SW 1271 (cell line): ENCODE measurements at places on chromosomes 2 and 18.
A peak's percentile ranks its signal among the peaks of the same experiment; 100 is the strongest.

DNA sequence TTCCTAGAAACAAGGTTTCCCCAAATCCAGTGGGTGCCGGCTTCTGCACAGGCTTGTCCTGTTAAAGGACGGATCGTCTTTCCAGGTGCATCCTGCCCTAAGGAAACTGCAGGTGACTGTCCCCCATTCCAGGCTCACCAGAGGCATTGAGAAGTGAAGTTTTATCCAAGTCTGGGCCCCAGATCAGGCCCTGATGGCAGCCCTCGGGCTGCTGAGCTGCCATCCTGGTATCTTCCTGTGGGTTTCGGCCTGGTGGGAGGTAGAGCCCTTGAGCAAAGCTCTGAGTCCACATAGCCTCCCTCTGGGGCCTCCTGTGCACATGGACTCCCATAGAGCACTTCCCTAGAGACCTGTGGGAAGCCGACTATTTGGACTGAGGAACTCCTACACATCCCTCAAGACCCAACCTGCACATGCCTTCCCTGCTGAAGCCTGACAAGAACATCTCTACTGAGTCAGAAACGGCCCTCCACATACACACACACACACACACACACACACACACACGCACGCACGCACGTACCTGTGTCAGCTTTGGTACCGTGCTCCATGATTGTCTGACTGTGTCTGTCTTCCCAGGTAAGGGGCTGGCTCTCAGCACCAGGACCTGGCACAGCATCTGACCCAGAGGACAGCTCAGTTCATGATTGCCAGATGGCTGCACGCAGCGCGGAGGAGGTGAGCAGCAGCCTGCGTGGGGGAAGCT lies 16.4 kb downstream of the TNS1 start:
- no peak for DNase-seq

GRCh38 chr2:63073994-63074393 lies 23.4 kb downstream of the OTX1 start:
- no peak for DNase-seq

DNA sequence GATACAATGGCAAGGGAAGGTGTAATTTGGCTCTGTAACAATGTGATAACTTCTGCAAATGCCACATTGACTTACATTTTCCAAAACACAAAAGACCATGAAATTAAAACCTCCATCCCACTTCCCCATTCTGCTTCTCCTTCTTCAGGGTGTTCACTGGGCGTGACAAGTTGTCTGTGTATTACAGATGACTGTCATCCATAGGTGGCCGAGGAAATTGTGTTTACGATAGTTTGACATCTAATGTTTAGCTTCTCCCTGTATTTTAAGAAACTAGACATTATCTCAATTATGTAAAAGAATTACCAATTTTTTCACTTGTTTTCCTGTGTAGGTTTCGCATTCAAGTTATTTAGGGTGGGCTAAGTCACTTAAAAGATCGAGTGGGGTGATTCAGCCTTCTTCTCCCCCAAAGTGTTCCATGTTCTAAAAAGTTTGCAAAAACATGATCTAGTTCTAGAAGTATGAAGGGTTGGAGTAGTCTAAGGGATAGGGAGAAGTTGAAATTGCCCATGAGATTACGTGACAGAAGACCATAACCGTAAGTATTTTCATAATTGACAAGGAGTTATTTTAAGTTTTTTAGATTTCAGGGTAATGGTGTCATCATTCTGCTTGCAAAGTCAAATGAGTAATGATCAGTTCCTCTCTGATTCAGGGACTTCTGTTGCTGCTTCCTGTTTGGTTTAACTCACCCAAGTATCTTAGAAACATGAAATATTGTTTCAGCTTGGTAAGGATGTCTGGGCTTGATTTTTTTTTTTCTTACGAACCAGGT lies 25.2 kb upstream of the CYTIP start:
- DNase-seq = no peak

DNA sequence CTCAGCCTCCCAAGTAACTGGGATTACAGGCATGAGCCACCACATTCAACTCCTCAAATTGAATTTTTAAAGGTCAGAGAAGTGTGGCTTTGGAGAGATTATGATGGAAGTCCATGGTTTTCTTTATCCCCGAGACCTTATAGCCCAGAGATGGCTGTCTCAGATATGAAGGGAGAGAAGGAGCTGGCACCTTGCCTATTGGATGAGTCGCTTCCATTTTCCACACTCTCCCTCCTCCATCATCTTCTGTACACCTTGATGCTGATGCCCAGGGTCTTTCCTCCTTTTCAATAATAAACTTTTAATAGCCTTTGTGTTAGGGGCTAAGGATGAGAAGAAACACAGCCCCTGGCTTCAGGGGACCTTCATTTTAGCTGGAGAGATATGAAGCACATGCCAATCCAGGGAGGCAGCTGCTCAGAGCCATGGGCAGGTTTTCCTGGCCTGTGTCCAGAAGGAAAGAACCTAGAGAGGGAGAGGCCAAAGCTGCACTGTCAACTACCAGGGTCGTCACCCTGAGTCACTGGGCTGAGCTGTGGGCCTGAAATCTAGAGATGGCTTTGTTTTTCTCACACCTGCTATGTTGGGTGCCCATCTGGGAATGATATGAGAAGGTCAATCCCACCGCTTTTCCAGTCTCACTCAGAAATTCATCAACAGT lies 146.0 kb upstream of the SERTAD2 start:
- DNase-seq = no peak

GRCh38 chr2:74895001-74895400 lies 61.1 kb downstream of the HK2 start:
- no peak for DNase-seq

GRCh38 chr2:144162652-144163051 lies 357.3 kb downstream of the ZEB2 start:
- DNase-seq = no peak

- DNase-seq = peak; percentile 42
Measured at GRCh38 chr2:164913640-164914350, 41.5 kb downstream of the SLC38A11 start.

DNA sequence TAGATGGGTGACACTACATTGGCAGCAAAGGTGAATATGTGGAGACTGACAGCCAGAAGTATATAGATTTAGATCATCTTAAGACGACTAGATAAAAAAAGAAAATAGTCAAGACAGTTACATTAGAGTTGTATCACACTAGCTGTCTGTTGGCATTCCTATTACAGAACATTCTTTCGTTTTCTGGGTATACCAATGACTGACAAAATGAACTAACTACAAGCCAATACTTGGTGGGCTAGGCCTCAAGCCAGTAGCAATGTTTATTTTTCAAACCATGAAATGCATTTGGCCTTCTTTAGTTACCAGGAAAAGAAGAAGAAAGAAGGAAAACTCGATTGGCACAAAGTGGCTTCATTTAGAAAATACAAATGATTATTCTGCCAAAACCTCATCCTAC lies 944.9 kb upstream of the ZEB2 start:
- DNase-seq = no peak

DNA sequence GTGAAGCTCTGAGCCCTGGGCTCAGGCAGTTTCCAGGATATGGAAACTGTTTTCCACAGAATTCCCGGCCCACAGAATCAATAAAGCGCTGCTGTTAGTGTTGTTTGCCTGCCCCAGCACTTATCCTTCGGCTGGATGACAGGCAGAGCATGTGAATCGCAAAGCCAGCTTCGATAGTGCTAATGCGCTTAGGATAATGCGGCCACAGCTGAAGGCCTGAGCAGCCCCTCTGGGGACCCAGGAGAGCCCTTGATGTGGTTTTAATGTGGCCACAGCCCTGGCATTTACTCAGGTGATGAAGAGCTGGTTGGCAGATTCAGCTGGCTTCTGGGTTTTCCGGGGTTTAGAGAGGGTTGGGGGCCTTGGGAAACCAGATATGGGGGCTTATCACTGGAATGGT lies 23.7 kb downstream of the PCARE start:
- DNase-seq = no peak

- peak; percentile 12 for DNase-seq
Measured at GRCh38 chr2:231227310-231228162, 29.1 kb downstream of the ARMC9 start.

DNA sequence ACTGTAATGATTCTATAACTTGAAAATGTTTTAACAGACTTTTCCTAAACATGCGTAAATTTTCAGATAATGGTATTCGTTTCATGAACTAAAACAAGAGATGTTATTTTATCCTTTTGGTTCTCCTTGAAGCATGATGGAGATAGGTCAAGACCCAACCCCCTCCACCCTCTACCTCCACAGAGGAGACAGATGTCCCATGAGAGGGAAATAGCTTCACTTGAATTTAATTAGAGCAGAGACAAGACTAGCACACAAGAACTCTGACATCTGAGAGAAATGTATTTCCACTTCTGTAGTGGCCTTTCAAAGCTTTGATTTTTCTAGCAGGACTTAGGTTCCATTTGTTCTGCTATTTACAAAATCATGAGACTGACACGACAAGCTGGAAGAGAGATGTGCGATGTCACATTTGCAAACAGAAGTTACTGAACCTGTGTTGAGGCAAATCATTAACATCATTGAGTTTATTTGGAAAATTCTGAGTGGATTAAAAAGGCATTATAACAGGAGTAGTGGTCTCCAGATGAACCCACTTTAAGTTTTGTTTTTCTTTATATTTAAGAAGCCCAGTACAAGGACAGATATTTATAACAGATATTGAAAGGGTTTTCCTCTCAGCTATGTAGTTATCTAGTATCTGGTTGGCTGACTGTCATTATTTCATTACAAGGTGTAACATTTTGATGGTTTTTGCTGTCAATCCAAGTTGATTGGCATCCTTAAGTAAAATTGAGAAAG lies 276.2 kb downstream of the ASXL3 start:
- DNase-seq = no peak

- DNase-seq = no peak
Measured at GRCh38 chr2:555164-555922, 121.9 kb downstream of the TMEM18 start.

- DNase-seq = peak; percentile 27
Measured at GRCh38 chr2:152587187-152587947, 129.9 kb downstream of the PRPF40A start.

DNA sequence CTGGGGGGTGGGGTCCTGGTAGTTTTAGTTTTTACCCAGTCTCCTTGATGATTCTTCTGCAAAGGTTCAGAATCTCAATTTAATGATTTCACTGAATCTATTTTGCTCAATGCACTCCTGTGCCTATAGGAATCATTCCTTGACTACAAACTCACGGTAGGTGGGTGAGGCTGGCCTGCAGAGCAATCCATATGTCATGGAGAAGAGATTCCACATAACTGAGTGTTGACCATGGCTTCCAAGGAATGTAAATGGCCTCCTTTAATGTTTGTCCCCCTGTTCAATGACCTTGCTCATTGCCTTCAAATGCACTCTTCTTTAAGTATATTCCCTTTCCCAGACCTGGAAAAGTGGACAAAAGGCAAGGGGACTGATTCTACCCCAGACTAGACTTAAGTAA lies 12.5 kb downstream of the FAP start:
- no peak for DNase-seq

GRCh38 chr18:42281124-42281523 lies 326.1 kb downstream of the PIK3C3 start:
- no peak for DNase-seq

GRCh38 chr2:102082571-102083392 lies 59.8 kb upstream of the IL1R1 start:
- DNase-seq = peak; percentile 15

- DNase-seq = no peak
Measured at GRCh38 chr2:184644685-184645084, 46.4 kb downstream of the ZNF804A start.
